CD8-positive, alpha-beta memory T cell (primary cell): ENCODE measurements at places on chromosomes 2 and 18. TPM values are rescaled to one million over a fixed set of nuclear protein-coding genes. Genes with fewer than 3 reads are reported as not detected.
A peak's percentile ranks its signal among the peaks of the same experiment; 100 is the strongest.

DNA sequence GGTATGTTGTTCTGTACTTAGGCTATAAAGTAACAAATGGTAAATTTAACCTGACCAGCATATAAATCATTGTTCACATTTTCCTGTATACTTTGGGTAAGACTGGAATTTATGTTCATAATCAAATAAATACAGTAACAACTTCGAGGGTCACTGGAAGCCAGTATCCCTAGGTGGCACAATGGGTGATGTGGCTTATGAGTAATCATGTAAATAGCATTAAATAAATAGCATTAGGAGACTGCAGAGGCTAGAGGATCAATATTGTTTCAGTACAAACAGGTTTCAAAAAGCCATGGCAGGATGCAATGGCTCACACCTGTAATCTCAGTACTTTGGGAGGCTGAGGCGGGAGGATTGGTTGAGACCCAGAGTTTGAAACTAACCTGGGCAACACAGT, 690.6 kb downstream of the SLC4A3 start:
- no peak overlapping the region for H3K4me3 ChIP-seq
- no peaks in the 10 kb centered on the region for H3K27me3 ChIP-seq
- no peak overlapping the region for H3K27ac ChIP-seq

DNA sequence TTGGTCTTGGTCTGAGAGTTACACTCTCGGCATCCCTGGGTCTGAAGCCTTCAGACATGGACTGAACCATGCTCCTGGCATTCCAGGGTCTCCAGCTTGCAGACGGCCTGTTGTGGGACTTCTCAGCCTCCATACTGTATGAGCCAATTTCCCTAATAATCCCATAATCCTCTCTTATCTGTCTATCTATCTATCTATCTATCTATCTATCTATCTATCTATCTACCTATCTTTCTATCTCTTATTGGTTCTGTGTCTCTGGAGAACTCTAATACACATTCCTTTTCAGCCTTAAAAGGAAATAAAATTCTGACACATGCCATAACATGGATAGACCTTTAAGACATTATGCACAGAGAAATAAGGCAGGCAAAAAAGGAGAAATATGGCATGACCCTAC, 24.4 kb downstream of the SLC39A6 start:
- no peak overlapping the region for H3K27ac ChIP-seq
- DNase-seq = no peak
- H3K4me1 ChIP-seq = no peaks in the 10 kb centered on the region

Gene OSGEPL1
- total RNA-seq = 13.7 TPM

Gene SDC1
- total RNA-seq = 0.13 TPM

- H3K4me3 ChIP-seq = no peak overlapping the region
- no peaks in the 10 kb centered on the region for H3K36me3 ChIP-seq
- H3K4me1 ChIP-seq = no peaks in the 10 kb centered on the region
- H3K27me3 ChIP-seq = no peaks in the 10 kb centered on the region
- H3K27ac ChIP-seq = no peak overlapping the region
- no peak for DNase-seq
Measured at GRCh38 chr2:97834610-97835009, 121.2 kb downstream of the ZAP70 start.

GRCh38 chr2:213766062-213766461, 481.8 kb downstream of the SPAG16 start:
- no peaks in the 10 kb centered on the region for H3K4me1 ChIP-seq
- H3K36me3 ChIP-seq = no peaks in the 10 kb centered on the region
- no peaks in the 10 kb centered on the region for H3K27me3 ChIP-seq
- H3K4me3 ChIP-seq = no peak overlapping the region
- H3K27ac ChIP-seq = no peak overlapping the region

DNA sequence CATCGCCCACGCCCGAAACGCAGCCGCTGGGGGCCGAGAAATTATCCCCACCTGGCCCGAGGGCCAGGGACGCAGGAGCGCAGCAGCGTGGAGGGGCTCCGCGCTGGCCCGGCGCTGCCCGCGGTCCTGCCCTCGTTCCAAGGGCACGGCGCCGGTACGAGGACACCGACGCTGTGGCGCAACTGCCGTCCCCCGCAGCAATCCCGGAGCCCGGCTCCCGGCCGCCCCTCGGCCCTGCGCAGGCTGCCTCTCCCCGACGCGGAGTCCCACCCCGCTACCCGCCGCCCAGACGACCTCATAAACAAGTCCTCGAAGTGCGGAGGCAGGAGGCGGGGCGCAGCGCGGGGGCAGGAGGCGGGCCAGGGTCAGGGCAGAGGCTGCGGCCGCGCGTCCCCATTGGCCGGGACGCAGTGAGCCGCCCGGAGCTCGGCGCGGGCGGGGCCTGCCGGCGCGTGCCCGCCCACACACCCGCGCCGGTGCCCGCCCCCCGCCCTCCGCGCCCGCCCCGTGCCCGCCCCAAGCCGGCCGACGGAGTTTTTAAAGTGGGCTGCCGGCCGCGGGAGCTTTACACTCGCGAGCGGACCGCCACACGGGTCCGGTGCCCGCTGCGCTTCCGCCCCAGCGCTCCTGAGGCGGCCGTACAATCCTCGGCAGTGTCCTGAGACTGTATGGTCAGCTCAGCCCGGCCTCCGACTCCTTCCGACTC, at the start of gene EPAS1:
TSS of gene EPAS1 (plus strand) at position 568 of the 706 bp plus-strand sequence. CDS start 505 bp downstream, outside the sequence.
- H3K27ac ChIP-seq = peak within 1 kb of the TSS; percentile 57
- peak; percentile 78 for DNase-seq
- H3K4me3 ChIP-seq = peak within 1 kb of the TSS; percentile 78
- H3K36me3 ChIP-seq = no peaks in the 10 kb centered on the region
- peaks cover 29% of the 10 kb centered on the region for H3K4me1 ChIP-seq

DNA sequence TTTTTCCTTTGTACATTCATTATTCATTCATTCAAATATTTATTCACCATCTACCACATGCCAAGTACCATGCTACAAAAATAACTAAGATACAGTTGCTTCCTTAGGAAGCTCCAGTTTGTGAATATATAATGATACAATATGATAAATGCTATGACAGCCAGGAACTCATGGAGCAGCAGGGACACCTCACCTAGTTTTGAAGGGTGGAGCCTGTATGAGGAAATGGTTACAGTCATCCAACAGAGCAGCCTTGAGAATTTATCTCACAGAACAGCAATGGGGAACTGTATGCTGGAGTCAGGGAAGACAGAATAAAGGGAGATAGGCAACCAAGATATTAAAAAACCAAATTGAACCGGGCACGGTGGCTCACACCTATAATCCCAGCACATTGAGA, 124.0 kb downstream of the OSBPL1A start:
- H3K27ac ChIP-seq = no peak overlapping the region
- no peaks in the 10 kb centered on the region for H3K4me1 ChIP-seq
- no peaks in the 10 kb centered on the region for H3K36me3 ChIP-seq
- DNase-seq = no peak
